AG09319 (cell line): ENCODE measurements at places on chromosomes 2 and 18.

DNA sequence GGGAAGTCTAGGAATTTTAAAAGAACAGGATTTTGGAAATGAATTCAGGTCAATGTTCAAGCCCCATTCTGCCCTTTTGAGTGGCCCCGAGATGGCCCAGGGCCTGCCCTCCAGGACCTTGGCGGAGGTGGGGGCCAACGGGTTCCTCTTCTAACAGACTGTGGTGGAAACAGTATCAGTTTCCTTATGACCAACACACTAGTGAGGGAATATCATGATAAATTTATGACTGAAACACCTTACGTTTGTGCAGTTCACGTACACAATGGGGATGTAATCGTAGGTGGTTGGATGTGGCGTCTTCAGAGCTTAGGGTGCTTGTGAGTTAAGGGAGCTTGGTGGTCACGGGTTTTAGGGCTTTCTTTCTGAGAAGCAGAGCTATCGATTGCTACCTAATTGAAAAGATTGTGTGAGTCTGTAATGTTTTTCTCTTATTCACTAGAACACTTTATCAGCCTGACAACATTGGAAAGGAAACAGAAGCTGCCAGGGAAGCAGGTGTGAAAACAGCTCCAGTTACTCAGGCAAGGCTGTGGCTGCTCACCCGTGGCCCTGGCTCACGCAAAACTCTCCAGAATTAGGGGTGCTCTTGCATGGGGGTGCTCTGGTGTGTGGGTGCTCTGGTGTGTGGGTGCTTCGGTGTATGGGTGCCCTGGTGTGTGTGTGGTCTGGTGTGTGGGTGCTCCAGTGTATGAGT is 165.3 kb downstream of the SNTG2 start:
- DNase-seq, result no peak

GRCh38 chr2:122545821-122546220 is 790.4 kb downstream of the TSN start:
- no peak for DNase-seq

DNA sequence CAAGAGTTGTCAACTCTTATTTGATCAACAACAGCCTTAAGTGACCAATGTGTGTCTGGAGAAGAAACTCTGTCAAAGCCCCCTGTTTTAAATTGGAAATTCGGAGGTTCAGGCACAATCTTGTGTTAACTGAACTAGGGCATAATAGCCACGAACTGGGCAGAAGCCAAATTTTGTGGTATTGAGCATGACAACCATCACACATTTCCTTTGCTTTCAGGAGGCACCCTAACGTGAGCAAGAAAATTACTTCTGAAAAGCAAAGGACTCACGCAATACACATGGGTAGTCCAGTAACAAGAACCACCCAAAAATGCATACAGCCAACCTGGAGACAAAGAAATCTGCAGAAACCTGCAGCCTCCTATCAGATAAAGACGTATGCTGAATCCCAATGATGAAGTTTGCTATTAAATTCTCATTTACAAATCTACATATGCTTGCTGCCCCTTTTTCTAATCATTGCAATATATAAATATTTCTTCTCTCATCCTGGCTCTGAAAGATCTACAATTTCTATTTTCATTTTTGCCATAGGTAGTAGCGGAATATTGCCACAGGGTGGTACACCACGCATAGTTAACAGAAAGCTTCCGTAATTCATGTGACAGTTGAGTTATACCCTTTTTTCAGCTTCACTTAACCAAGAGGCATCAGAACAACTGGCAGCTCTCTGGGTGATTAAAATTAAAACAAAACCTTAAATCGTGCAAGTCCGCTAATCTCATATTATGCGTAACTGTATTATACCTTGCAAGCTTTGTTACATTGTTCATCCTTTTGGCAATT is 495.8 kb downstream of the NRXN1 start:
- DNase-seq, result no peak

DNA sequence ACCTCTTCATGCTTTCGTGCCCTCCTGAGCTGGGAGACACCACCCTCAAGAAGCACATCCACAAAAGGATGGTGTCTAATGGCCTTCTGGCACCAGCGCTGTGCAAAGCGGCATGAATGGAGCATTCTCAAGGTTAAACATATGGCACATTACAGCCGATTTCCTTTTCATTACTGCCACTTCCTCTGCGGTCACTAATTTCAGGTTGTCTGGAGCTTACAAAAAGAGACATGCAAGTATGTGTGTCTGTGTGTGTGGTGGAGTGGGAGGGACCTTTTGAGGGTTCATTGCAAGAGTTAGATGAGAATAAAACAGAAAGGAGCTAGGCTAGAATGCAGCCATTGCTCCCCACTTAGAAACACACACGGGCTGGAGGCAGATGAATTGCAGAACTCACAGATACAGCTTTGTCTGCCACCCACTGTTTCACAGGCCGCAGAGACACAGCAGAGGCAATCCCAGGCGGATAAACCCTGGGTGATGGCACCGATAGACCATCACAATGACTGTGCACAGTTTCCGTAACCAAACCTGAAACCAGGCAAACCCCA is 76.0 kb downstream of the TGIF1 start:
- no peak for DNase-seq

DNA sequence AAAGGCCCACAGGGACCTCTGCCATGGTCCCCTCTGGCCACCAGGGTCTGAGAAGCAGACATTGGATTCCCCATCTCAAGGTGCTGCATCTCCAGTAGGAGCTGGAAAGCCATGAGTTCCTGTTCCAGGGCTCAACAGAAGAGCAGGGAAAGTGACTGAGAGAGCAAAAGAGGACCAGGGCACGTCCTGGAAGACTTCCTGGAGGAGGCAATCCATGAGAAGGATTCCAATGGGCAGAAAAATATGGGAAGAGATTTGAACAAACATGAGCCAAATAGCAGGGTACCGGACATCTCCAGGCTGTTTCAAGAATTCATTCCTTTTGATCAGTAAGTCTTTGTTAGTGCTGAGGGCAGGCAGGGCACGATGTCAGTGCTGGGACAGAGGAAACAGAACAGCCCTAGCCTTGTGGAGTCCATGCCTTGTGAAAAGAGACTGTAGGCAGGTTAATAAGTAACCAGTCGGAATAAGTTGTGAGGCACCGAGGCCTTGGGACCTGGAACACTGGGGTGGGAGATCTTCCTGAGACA is 72.8 kb upstream of the TWIST2 start:
- no peak for DNase-seq

DNA sequence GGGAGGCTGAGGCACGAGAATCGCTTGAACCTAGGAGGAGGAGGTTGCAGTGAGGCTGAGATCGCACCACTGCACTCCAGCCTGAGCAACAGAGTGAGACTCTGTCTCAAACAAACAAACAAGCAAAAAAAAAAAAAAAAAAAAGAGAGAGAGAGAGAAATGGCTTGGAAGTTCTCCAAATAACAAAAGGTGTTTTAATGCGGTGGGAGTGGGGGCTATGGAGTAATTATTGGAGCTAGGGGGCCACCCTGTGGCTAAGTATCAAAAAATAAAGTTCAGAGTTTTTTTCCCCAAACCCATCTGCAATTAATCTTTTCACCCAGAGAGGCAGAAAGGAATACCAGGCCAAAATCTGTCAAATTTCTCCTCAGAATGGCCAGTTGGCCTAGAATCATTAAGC is 23.0 kb upstream of the CEP68 start:
- DNase-seq, result no peak

DNA sequence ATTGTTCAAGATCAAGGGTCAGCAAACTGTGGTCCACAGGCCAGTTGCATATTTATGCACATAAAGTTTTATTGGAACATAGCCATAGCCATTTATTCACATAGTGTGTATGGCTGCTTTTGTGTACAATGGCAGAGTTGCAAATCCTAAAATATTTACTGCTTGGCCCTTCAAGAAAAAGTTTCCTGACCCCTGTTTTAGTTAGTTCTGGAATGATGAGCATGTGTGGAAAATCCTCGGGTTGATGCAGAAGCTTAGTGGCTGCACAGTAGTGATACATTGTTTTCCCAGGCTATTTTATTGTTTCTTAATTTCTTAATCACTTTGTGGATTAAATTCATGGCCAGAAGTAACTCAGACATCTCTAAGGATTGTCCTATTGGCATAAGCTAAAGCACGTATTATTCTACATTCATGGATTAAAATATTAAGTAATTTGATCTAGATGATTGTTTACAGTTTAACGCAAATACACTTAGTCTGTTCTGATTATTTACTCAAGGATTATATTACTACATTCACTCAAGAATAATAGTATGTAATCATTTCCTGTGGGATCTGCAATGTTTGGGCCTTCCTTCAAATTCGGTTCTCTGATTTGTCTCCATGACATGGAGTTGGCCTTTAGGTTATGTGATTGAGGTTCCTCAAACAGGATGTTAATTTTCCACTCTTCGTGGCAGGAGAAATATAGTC is 165.5 kb downstream of the TMEM247 start:
- DNase-seq, result no peak

GRCh38 chr2:215367662-215368492 is 56.0 kb downstream of the ATIC start:
- peak; percentile 15 for DNase-seq

GRCh38 chr18:74930616-74931015 is 278.3 kb downstream of the PTGR3 start:
- no peak for DNase-seq
